ENCODE measurements at places on chromosomes 1 and 21. TPM values are rescaled to one million over a fixed set of nuclear protein-coding genes. Genes with fewer than 3 reads are reported as not detected.

- no peak for ATAC-seq
Observed at GRCh38 chr1:108357802-108358201, 92.3 kb upstream of the NBPF6 start.

Gene UQCRHL
- total RNA-seq, result 0.49 TPM

GRCh38 chr21:36465478-36465877, 14.4 kb downstream of the CLDN14 start:
- no peak for ATAC-seq

Gene MGST3
- total RNA-seq, result 190 TPM

DNA sequence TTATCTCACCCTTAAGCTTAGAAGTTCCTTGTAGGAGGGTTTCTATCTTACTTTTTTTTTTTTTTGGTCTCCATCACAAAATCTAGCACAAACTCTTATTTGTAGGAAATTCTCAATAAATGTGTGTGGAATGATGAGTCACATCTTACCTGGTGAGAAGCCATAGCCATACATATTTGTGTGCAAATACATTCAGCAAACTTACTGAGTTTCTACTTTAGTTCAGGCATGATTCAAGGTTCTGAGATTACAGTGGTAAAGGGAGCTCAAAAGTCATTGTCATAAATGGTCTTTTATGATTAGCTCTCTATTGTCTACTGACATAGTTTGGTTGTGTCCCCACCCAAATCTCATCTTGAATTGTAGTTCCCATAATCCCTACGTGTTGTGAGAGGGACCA, 193.1 kb upstream of the UBE2U start:
- ATAC-seq, result no peak

DNA sequence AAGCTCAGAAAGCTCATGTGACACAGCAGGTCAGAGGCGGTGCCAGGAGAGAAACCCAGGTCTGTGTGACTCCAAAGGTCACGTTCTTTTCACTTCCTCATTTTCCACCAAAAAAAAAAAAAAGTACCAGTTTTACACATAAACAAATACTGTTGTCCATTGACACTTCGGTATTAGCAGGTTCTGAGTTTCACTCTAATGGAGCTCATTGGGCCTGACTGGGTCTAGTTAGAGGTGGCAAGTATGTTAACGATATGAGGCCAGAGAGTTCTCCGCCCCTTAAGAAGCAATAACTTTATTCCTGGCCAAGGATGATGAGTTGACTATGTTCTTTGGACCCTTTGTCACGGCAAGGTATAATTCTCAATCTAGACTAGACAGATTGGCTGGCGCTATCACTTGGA, 30.0 kb upstream of the SDE2 start:
- ATAC-seq, result no peak

Gene C4BPA
- total RNA-seq, result not detected

GRCh38 chr1:185534801-185535200, 199.4 kb upstream of the HMCN1 start:
- peak; percentile 53 for ATAC-seq

DNA sequence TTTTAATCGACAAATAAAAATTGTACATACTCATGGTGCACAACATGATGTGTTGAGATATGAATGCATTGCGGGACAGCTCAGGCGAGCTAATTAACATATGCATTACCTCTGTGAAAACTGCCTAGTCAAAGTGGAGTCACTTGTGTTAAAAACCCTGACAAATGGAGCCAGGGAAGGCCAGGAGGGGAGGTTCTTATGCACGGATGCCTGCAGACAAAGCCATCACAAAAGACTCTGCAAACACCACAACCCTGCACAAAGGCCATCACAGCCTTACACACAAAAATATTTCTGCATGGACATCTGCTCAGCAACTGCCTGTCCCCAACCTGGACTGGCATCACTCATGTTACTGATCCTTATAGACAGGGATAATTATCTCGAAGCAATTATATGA, 204.4 kb upstream of the AJAP1 start:
- ATAC-seq, result no peak

GRCh38 chr21:33640697-33641351, 717 bp downstream of the CRYZL1 start:
- ATAC-seq, result no peak

DNA sequence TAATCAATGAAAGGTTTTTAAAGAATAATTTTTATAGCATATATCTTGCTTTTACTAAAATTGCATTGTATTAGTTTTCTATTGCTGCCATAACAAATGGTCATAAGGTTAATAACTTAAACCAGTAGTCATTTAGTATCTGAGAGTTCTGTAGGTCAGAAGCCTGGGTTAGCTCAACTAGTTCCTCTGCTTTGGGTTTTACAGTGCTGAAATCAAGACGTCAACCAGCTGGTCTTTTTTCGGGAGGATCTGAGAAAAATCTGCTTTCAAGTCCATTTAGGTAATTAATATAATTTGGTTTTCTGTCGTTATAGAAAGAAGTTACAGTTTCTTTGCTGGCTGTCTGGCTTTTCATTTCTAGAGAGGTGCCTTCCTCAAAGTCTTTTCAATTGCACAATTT, 577.7 kb downstream of the MRPL39 start:
- no peak for ATAC-seq

GRCh38 chr1:109807402-109807801, 43.7 kb upstream of the EPS8L3 start:
- ATAC-seq, result no peak

DNA sequence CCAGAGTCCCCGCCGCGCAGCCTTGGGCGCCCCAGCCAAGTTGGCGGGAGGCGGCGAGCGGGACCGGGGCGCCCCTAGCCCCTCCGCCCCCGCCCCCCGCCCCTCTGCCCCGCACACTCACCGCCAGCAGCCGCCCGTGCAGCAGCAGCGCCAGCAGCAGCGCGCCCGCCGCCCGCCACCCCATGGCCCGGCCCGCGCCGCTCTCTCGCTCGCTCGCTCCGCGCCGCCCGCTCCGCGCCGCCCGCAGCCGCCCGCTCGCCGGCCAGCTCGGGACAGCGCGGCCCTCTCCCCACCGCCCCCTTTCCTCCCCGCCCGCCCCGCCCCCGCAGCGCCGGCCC, at the start of gene HSPG2:
Gene HSPG2, minus strand, starts transcription at position 277 of the 338 bp plus-strand sequence. Its CDS starts 93 bp downstream, at position 184.
- peak; percentile 0 for ATAC-seq

GRCh38 chr1:174974711-174975119, 25.0 kb upstream of the CACYBP start:
- no peak for ATAC-seq

DNA sequence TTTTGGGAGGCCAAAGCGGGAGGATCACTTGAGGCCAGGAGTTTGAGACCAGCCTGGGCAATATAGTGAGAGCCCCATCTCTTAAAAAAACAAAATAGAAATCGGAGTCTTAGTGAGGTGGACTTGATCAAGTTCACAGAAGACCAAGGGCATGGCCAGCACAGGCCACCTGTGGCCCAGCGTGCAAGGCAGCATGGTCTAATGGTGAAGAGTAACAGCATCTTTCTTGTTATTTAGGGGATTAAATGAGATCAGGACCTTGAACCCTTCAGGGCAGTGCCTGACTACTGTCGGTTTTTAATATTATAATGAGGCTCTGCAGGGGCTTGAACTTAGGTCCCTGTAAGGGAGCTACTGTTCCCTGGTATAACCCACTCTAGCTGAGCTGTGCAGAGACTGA, 38.5 kb downstream of the EIF2D start:
- no peak for ATAC-seq

- no peak for ATAC-seq
Observed at GRCh38 chr21:43295066-43295958, 126.5 kb downstream of the CRYAA start.

DNA sequence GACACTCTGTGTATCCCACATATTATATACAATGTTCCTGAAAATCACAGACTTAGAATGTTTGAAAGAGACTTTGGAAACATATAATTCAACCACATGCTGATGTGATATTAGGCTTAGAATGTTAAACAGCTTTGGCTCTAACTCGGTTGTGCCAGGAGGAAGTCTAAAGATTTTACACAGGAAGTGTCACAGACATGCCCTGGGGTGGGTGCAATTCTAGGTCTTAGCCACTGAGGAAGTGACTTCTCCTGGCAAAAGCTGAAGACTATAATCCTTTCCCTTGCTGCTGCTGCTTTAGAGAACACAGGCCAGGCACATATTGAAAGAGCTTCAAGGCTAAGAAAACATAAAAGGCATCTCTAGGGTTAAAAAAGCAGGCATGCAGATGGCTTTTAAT, 51.0 kb downstream of the RPL5 start:
- no peak for ATAC-seq
